Activated CD4-positive, alpha-beta memory T cell treated with anti-CD3 and anti-CD28 coated beads, Interleukin-2, amount 10 ng/mL, durations not matched to agents 7 days and 5 days (primary cell): ENCODE measurements at places on chromosomes 3 and 15.

- no peak for DNase-seq
Measured at GRCh38 chr3:72371431-72371830, 476.8 kb downstream of the SHQ1 start.

- no peak for DNase-seq
Measured at GRCh38 chr3:182524711-182525401, 268.4 kb upstream of the ATP11B start.

DNA sequence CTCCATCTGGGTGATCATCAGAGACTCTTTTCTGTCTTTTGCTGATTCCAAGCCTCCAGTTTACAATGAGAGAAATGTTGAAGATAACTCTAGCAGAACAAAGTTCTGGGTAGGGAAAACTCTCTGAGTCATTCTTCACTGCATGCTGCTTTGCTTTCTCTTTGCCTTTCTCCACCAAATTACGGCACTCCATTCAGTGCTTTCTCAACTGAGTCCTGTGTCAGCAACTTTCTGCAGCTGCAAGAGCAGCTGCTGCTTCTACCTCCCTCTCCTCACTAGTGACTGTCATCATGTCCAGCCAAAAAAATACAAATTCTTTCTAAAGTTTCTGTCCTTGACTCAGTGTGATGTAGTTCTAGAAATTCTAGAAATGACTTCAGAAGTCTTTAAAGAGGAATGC, 953.8 kb downstream of the IGSF11 start:
- DNase-seq, result no peak

- DNase-seq, result no peak
Measured at GRCh38 chr15:78909791-78910228, 35.0 kb downstream of the CTSH start.

DNA sequence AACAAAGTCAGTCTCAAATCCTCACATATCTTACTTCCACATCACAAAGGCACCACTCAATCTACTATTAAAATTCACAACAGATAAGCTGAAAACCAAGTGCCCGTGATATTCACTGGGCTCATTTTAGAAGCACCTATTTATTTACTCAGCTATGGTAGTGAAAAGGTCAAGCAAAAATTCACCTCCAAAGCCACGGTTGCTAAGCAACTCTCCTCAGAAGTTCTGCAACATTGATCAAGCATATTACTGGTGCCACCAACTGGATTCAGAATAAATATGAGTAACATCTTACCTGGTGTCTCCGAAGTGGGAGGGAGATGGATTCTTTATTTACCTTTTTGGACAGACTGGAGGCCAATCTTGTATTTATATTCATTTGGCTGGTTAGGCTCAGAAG, 714.8 kb downstream of the FHIT start:
- no peak for DNase-seq

DNA sequence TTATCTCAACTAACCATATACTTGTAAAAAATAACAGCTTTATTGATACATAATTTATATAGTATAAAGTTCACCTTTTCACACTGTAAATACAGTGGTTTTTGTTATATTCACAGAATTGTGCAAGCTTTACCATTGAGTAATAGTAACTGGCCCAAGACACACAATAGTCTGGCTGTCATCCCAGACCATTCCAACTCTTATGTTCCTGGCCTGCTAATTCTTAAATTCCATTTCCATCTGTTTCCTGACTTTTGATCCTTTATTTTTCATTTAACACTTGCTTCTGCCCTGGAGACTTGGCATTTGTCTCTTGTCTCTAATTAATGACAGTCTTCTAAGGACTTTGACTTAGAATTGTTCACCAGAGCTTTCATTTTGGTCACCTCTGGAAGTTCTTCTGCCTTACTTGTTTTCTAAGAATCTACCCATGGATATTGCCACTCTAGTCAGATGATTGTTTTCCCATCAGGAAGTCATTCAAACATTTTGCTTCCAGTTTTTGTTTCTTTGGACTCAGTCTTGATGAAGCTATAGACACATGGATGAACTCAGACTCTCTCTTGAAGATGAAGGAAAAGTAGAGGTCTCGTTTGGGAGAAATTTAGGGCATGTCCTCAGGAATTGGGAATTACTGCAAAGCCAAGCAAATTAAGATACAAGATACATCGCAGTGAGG, 27.2 kb upstream of the PLSCR4 start:
- no peak for DNase-seq

DNA sequence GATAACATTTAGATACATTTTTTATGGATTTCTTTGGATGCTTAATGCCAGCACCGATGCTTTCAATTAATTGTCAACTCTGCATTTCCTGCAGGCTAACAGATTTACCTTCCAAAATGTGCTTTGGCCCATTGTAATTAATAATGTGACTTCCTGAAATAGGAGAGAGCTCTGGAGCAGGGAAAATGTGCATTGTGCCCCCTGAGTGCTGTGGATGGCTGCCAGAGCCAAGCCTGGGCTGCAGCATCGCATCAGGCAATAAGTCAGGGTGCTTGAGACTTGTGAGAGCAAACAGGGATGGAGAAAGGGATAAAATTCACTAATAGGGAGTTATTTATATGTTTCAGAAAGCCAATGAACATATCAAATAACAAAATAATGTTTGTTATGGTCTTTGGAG, 133.8 kb downstream of the MOBP start:
- DNase-seq, result no peak

DNA sequence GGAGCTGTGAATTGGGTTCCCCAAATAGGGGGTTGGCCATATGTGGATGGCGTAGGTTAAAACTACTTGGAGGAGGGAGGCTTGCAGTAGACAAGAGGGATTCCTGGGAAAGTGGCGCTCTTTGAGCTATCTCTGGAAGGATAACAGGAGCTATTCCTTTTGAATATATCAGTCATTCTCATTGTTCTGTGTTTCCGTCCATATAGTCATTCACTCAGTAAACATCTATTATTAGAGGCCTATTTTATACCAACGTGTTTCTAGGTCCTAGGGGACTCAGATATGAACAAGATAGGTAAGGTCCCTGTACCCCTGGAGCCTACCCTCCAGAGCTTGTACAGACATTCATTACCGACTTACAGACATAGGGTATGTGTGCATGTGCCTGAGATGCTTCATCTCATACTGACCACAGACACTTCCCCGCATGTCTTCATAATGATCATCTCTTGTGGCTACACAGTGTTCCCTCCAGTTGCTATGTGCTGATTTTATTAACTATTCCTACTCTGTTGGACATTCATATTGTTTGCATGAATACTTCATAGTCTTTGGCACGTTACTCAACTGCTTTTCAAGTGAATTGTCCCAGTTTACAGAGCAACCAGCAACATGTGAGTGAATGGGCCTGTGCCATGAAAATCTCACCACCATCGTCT, 55.8 kb upstream of the VILL start:
- no peak for DNase-seq

- DNase-seq, result no peak
Measured at GRCh38 chr3:1561427-1561826, 468.6 kb downstream of the CNTN6 start.

- no peak for DNase-seq
Measured at GRCh38 chr15:70047386-70048197, 50.1 kb downstream of the TLE3 start.

DNA sequence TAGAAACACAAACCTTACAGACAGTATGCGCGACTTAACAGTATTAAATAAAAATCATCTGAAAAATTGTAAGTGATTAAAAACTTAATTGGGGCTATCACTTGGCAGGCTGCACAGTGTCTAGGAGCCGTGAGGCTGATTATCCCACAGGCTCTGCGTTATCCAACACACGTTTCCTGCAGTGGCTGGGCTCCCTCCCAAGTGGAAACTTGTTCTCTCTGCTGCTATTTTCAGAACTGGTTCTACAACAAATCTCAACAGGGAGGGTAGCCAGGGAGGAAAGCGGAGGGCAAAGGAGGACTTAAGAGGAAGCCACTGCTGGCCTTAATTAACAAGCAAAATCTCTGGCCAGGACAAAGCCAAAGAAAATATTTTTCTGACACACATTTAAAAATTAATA, 555.2 kb downstream of the MAGI1 start:
- DNase-seq, result no peak

DNA sequence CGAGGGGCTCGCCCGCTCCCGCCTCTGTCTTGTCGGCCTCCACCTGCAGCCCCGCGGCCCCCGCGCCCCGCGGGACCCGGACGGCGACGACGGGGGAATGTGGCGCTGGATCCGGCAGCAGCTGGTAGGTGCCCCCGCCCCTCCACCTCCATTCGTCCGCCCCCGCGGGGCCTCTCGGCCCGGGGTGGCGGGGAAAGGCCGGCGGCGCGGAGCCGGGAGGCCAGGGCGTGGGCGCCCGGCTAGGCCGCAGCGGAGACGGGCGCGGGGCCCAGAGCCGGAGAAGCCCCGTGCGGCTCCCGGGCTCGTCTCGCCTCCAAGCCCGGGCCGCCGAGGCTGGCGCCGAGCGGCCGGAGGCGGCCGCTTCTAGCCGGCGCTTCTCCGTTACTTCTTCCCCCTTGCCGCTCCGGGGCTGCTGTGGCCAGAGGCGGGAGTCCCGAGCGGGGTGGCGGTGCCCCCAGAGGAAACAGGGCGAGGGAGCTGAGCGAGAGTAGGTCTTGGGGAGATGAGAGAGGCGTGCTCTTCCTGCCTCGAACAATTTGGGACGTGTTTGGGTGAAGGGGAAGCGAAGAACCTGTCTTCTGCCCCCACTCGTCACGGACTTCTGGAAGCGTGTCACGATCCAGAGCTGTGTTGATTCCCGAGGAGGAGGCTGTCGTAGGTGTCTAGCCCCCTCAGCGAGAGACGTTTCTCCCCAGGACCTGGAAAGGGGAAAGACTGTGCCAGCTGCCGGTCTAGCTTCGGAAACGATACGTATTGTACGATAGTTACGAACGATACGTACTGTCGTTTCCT, 555 bp downstream of the ATP11B start:
- DNase-seq, result peak; percentile 61

- DNase-seq, result no peak
Measured at GRCh38 chr15:77542491-77543001, 90.2 kb downstream of the LINGO1 start.

DNA sequence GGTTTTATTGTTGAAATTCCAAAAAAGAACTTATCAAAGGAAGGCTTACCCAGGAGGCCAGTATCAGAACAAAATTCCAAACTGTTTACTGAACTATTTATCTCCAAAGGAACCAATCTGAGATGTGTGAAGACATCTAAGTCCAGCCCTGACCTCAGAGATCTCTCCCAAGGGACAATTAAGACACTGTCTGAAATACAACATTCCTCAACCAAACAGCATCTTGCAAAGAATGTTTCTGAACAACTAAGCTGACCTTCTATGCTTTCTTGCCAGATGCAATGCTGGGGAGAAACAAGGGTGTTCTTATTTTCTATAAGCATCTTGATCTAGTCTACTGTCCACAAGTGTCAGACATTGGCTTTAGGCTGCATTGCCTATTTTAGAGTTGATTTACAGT, 13.6 kb downstream of the PDZRN3 start:
- DNase-seq, result no peak

GRCh38 chr3:17936736-17937480, 194.5 kb upstream of the TBC1D5 start:
- no peak for DNase-seq

- no peak for DNase-seq
Measured at GRCh38 chr3:12476238-12476897, 7.9 kb upstream of the TSEN2 start.

DNA sequence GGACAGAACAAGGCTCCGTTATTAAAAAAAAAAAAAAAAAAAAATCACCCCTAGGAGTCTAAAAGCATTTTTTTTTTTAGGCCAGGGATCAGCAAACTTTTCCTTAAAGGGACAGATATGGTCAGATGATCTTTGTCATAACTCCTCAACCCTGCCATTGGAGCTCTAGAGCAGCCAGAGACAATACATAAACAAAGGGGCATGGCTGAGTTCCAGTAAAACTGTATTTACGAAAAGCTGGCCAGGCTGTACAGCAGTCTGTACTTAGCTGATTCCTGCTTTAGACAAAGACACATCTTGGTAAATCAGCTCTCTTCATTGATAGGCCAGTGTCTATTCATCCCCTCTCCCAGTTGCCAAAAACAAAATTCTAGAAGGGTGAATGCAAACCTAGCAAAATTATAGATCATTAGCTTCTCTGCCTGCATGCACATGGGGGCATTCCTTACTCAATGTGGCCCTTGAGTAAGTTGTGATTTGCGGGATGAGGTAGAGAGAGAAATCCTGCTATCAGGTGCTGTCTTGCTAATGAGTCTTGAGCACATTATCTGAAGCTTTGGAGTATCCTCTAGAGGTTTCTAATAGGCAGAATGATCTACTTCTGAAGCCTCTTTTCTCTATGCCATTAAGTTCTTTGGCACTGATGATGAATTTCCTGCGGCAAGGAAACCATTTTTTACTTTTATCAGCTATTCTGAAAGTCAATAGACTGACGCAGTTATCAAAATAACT, 35.2 kb downstream of the SENP8 start:
- DNase-seq, result no peak

DNA sequence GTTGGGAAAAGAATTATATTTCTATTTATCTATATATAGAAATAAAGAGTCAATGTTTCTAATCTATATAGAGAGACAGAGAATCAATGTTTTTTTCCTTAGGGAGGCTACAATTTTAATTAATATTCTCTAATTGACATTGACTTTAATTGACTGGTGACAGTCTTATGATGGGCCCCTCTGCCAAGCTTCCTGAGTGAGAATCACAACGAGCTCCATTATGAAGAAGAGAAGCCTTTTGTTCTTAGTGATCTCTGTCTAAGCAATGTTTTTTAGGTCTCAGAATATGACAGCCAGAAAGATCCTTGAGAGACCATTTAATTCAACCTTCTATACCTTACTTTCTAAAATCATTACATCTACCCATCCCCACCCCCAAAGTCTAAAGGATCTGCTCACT, 70.9 kb downstream of the IGSF11 start:
- no peak for DNase-seq

GRCh38 chr3:14949126-14949525, 1.7 kb downstream of the NR2C2 start:
- DNase-seq, result no peak

DNA sequence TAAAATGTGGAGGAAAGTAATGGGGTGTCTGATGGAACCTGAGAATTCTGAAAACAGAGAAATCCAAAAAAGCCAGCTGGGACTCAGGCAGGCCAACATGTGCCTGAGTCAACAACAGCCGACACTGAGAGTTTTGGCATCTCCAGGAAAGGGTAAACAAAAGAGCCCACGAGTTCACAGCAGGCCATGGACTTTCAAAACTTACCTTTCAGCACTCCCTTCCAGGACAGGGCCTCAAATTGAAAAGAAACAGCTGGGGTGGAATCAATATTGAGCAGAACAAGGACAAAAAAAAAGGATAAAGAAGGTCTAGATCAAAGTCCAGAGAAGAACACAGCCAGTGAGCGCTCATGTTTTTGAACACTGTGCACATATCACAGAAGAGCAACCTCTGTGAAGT, 735.4 kb upstream of the GRM7 start:
- DNase-seq, result no peak

GRCh38 chr15:41501191-41501917, 7.7 kb downstream of the ITPKA start:
- DNase-seq, result peak; percentile 47

- no peak for DNase-seq
Measured at GRCh38 chr3:69058947-69059224, 6.8 kb upstream of the TMF1 start.
